Lower lobe of right lung (tissue), 2 donors: ENCODE measurements at places on chromosomes 12 and 14. TPM values are rescaled to one million over a fixed set of nuclear protein-coding genes. Genes with fewer than 3 reads are reported as not detected.

DNA sequence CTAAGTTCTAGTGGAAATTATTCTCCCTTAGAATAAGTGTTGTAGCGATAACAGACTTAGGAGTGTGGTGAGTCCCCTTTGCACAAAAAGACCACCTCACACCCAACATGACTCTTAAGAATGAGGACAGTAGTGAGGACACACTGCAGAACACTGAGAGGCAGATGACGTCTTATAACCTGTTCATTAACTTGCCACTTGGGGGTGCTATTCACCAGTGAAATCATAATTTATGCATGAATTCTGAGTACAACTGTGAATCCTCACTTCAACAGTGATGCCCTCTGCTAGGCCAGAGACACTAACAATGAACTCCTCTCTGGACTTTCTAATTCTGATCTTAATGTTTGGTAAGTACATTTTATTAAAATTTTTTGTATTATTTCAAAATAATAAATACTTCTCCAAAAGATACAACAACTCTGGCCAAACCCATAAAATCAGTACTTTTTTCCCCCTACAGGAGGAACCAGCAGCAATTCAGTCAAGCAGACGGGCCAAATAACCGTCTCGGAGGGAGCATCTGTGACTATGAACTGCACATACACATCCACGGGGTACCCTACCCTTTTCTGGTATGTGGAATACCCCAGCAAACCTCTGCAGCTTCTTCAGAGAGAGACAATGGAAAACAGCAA lies 274.7 kb downstream of the DAD1 start:
- no peak overlapping the region for H3K4me3 ChIP-seq
- H3K27ac ChIP-seq: no peak overlapping the region
- no peaks in the 10 kb centered on the region for H3K27me3 ChIP-seq
- no peaks in the 10 kb centered on the region for H3K4me1 ChIP-seq
- DNase-seq: no peak
- H3K36me3 ChIP-seq: no peaks in the 10 kb centered on the region

DNA sequence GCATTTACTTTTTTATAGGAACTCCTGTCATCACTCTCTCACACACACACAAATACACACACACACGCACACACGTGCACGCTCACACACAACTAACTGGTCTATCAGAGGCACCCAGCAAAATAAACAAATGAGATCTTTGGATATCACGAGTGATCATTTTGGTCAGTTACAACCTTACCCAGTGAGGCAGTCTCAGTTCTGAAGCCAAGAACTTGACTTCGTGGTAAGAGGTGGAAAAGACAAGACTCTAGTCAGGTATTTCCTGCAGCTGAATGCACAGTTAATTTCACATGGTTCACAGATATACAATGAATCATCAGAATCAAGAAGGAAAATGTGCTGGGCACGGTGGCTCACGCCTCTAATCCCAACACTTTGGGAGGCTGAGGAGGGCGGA lies 39.4 kb downstream of the ATF7 start:
- no peak overlapping the region for H3K27ac ChIP-seq
- H3K4me1 ChIP-seq: peaks cover 13% of the 10 kb centered on the region
- peaks cover 11% of the 10 kb centered on the region for H3K36me3 ChIP-seq
- DNase-seq: no peak
- H3K27me3 ChIP-seq: no peaks in the 10 kb centered on the region

BDKRB1 gene
- total RNA-seq: not detected

TOGARAM1 gene
- 18.5 TPM for total RNA-seq
